ENCODE measurements at places on chromosomes 1 and 21. TPM values are rescaled to one million over a fixed set of nuclear protein-coding genes. Genes with fewer than 3 reads are reported as not detected.

Gene TMEM82
- not detected for total RNA-seq

Gene PNRC2
- 91.7 TPM for total RNA-seq

Gene ITSN1
- total RNA-seq = 25.4 TPM

Gene CACNA1E
- total RNA-seq = not detected

Gene PTCH2
- 0.50 TPM for total RNA-seq

Gene C8B
- total RNA-seq = not detected

Gene SZT2
- 17.2 TPM for total RNA-seq

Gene KCNE1
- 0.33 TPM for total RNA-seq

DNA sequence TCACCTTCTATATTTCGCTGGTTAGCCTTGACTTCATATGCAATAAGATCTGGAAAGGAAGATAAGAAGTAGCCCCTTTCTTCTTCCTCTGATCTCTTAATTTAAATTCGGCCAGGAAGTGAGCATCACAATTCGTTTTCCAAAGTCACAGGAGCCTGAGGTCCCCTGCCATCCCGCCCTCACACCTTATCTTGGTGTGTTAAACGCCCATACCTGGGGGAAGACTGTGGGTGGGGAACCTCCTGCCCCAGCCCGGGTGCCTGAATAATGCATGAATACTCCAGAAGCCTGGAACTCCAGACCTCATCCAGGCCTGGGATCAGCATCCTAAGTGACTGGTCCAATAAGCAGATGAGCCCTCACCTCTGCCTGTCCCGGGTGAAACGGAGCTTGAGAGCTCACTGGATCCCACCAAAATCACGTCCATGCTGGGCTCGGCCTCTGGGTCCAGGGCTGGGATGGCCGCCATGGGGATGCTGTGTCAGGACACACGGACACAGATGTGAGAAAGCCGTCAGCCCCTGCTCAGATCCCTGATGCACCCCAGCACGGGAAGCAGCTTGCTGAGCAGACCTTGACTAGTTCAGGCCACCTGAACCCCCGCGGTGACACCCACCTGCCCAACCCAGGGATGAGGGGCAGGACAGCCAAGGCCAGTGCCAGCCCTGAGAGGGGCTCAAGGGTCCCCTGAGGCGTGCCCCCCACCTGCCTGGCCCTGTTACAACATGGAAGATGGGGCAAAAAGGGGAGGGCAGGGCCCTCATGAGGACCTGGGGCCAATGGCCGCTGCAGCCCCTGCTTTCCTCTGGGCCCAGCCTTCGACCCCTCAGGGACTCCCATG lies 686 bp downstream of the DNMT3L start:
- no peak for DNase-seq

- no peak for DNase-seq
These were observed 39.8 kb downstream of the OLIG1 start for GRCh38 chr21:33109574-33110339.

- no peak for DNase-seq
These were observed 65.6 kb downstream of the NTPCR start for GRCh38 chr1:233015965-233016364.

- peak; percentile 86 for DNase-seq
These were observed 5.1 kb downstream of the TNFRSF8 start for GRCh38 chr1:12067900-12068821.

DNA sequence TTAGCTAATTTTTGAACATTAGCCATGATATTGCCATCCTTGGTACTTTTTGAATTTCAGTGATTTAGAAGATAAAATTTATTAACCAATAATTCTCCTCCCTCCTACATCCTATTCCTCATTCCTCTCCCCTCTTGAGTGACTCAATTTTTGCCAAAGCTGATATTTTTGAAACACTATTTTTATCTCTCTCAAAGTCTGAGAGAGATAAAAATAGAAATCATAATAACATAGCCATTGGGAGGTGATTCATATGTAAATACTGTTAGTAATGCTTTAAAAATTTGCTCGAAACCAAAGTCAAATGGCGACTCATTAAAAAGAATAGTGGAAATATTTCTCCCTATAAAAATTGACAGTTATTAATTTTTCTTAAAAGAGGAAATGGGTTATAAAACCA lies 97.4 kb downstream of the PATJ start:
- DNase-seq = peak; percentile 77

- no peak for DNase-seq
These were observed 9.3 kb upstream of the HES5 start for GRCh38 chr1:2539312-2539907.

DNA sequence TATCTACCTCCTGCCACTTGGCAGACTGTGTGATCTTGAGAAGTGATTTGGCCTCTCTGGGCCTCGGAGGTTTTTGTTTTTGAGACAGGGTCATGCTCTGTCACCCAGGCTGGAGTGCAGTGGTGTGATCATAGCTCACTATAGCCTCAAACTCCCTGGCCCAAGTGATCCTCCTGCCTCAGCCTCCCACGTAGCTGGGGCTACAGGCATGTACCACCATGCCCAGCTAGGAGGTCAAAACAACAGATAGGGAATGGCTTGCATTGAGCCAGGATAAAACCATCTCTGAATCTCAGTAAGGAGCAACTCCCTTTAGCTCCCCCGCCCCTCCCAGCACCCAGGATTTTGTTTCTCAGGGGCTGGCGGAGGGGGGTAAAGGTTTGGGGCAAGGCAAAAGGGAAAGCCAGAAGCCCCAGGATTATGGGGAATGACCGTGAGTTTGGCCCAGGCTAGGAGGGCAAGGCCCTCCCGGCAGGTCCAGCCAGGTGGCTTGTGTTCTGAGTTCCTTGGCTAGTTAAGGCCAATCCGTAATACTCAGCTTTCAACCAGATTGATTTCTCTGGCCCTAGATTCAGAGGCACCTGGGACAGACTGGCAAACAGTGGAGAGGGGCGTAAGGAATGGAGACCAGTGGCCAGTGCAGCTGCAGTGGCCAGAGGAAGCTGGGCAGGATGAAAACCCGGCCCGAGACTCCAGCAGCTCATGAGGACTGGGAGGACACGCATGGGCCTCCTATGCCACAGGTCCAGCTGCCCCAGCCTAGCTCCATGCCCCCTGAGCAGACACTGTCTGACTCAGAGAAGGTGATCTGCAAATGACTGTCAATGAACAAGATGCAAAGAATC lies 130.1 kb downstream of the DMRTB1 start:
- DNase-seq = no peak

- peak; percentile 89 for DNase-seq
These were observed 12.8 kb upstream of the CDC42 start for GRCh38 chr1:22039594-22040285.

DNA sequence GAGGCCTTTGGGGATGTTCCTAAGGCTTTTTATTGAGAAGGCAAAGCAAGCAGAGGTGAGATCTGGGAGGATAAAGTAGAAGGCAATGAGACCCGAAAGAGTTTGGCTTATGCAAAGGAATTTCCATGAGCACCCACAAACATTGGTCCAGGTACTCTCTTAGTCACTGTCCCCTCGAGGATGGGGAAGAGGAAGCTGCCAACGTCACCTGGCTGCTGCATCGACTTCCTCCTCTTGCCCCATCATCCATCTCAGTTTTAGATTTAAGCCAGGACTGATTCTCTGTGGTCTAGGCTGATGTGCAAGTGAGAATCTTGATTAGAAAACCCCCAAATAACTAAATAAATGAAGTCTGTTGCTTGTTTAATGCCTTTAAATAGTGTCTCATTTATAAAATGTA lies 28.7 kb downstream of the RUNX1 start:
- no peak for DNase-seq

GRCh38 chr1:223776075-223776814 lies 63.9 kb downstream of the CAPN2 start:
- peak; percentile 95 for DNase-seq

DNA sequence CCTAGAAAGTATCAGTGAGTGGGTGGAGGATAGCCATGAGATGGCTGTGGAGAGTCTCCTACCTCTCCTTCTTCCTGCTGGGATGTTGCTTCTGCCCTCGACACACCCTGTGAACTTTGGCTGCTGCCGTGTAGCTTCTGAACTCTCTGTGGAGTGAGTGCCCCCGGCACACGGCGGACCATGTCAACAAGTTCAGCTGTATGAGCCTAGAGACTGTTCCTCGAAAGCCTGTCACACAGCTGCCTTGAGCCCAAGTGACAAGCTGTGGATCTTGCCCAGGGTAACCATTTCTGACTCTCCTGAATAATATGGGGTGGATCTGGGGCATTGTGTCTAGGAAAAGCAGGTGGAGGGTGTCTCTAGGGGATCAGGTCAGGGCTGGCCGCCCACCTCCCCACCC lies 143.2 kb downstream of the NOS1AP start:
- no peak for DNase-seq

DNA sequence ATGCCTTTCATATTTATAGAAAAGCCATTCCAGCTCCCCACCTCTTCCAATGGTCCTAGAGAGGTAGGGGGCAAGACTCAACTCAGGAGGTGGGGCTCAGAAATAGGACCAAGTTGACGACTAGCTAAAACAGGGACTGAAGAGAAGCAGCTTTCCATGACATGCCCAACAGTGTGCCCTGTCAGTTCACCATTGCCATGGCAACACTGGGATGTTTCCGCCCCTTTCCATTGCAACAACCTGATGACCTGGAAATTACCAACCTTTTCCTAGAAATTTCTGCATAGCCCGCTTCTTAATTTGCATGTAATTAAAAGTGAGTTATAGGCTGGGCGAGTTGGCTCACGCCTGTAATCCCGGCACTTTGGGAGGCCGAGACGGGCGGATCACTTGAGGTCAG lies 22.4 kb upstream of the INTS3 start:
- no peak for DNase-seq

DNA sequence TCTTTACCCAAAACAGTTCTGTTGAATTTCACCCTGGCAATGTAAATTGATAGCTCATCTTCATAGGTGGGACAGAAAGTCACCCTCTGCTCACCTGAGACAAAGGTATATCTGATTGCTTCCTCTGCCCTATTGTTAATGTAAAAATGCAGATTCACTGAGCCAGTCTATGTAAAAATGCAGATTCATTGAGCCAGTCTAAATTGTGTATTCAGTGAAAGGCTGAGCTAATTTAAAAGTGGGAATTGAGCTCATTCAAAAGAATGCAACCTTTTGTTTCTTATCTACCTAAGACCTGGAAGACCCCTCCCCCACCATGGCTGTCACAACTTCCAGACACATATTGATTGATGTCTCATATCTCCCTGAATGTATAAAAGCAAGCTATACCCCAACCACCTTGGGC lies 4.8 kb upstream of the MYSM1 start:
- no peak for DNase-seq

- DNase-seq = peak; percentile 79
These were observed 20.5 kb upstream of the CNN3 start for GRCh38 chr1:94947437-94947836.

DNA sequence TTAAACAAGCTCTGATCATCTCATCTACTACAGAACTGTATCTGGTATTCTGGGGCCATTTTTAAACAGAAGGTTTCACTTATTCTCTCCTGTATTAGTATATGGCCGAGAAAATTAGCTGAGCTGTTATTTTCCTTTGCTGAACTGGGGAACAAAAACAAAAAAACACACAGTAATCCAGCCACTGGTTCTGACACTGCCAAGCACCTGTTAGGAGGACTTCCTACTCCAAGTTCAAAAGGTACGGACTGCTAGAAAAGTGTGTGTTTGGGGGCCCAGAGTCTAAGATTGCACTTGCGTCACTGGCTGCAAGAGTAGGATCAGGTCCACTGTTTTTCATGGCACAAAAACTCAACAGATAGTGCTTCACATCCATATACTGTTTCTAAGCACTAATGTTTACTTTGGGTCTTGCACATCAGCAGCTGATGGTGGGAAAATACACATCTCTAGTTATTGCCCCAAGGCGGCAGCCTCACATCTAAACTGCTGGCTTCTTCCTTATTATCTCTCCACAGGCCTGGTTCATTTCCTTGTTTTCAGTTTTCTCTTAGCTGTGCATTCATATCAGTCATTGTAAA lies 226.1 kb downstream of the FGGY start:
- no peak for DNase-seq

DNA sequence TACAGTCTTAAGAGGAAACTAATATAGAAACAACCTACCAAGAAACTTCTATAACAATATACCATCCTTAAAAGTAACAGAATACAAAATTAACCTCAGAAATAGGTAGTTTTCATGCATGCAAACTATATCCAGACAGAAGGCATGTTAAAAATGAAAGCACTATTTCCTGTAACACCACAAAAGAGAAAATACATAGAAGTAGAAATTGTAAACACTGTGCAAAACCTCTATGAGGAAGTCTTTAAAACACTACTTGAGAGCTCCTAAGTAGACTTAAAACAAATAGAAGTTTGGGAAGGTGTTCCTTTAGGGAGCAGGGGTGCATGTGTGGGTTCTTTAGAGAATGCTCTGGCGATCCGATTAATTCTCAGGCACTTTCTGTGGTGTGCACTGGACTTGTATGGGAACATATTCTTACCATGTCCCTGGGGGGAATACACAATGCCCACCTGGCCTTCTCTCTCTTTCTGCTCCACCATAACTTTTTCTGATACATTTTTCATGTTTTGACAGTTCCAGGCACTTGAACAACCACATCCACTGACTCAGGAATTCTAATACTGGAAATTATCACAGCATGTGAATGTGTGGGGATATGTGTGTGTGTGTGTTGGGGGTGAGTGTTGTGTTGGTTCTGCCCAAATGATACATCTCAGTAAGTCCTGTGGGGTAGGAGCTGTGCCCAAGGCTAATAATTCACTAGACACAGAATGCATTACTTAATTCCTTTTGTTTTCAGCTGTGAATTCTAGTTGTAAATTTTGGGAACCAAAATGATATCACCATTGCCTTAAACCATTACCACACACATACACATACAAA lies 866.3 kb upstream of the B3GALT2 start:
- no peak for DNase-seq

DNA sequence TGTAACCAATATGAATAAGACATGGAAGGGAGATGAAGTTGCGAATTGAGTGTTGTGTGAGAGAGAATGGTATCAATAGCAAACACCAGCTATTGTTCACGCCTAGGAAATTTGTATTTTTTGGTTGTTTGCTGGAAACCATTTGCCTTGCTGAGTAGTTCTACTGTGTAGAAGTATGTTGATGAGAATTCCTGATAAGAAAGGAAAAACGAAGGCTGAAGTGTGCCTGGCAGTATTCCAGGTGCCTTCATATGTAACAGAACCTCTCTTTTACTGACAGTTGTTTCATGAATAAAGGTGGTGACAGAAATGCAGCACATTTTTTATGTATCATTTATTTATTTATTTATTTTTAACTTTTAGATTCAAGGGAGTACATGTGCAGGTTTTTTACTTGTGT lies 79.5 kb downstream of the SDCCAG8 start:
- no peak for DNase-seq

GRCh38 chr1:248786156-248786555 lies 30.6 kb upstream of the LYPD8 start:
- DNase-seq = no peak

- no peak for DNase-seq
These were observed 314.9 kb upstream of the DEPDC1 start for GRCh38 chr1:68811806-68812205.
